ENCODE measurements at places on chromosomes 7 and 10. TPM values are rescaled to one million over a fixed set of nuclear protein-coding genes. Genes with fewer than 3 reads are reported as not detected.

- H3K36me3 ChIP-seq = no peaks in the 10 kb centered on the region
- no peaks in the 10 kb centered on the region for H3K27me3 ChIP-seq
- no peak for DNase-seq
- H3K4me1 ChIP-seq = no peaks in the 10 kb centered on the region
Observed at GRCh38 chr7:69192134-69192533, 406.1 kb upstream of the AUTS2 start.

DNA sequence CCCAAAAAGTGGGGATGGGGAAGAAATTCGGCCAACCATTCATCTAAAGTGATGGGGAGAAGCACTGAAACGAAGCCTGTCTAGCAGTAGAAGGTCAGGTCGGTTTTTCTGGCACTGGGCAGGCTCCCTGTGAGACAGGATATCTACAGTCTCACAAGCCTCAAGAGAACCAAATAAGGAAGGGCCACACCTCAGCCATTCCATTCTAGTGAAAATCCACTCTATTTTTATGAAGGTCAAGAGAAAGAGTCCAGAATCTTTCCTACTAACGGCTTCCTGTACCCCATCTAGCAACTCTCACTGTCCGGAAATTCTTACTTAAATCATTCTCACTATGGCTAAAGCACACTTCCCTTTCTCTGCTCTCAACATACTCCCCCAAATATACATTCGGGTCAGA, 267.1 kb downstream of the PRPF18 start:
- no peaks in the 10 kb centered on the region for H3K27me3 ChIP-seq
- no peak overlapping the region for H3K4me3 ChIP-seq
- H3K27ac ChIP-seq = no peak overlapping the region
- peaks cover 5% of the 10 kb centered on the region for H3K4me1 ChIP-seq

DNA sequence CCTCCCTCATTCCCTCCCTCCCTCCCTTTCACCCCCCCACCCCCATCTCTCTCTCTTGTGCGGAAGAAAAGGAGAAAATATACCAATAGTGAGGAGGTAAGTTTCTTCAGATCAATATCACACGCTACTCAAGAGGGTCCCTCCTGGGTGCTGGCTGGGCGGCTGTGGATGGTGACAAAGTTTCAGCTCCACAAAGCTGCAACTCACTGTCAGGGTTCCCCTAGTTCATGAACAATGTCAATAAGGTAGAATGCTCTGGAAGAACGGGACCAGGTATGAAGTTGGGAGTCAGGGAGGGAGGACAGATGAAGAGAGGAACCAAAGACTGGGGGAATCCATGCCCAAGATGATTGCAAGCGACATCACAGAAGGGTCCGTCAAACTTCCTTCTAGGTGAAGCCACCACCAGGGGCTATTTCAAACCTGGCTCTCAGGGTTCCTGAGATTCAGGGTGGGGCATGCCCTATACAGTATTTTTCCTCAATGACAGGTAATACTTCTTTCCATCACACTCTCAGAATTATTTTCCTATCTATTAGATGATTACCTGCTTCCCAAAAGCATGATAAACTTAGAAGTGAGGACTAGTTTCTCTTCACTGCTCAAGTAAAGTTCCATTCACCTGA, 1.4 kb upstream of the PDE1C start:
- no peaks in the 10 kb centered on the region for H3K36me3 ChIP-seq
- H3K4me1 ChIP-seq = no peaks in the 10 kb centered on the region
- H3K27ac ChIP-seq = no peak overlapping the region
- no peak for DNase-seq
- no peak overlapping the region for H3K4me3 ChIP-seq

DNA sequence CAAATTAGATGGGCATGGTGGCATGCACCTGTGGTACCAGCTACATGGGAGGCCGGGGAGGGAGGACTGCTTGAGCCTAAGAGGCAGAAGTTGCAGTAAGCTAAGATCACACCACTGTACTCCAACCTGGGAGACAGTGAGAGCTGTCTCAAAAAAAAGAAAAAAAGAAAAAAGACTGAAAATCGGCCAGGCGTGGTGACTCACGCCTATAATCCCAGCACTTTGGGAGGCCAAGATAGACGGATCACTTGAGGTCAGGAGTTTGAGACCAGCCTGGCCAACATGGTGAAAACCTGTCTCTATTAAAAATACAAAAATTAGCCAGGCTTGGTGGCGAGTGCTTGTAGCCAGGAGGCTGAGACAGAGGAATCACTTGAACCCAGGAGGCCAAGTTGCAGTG, 11.9 kb downstream of the RNF216 start:
- no peak for DNase-seq
- no peaks in the 10 kb centered on the region for H3K36me3 ChIP-seq
- H3K27ac ChIP-seq = no peak overlapping the region
- no peak overlapping the region for H3K4me3 ChIP-seq

DNA sequence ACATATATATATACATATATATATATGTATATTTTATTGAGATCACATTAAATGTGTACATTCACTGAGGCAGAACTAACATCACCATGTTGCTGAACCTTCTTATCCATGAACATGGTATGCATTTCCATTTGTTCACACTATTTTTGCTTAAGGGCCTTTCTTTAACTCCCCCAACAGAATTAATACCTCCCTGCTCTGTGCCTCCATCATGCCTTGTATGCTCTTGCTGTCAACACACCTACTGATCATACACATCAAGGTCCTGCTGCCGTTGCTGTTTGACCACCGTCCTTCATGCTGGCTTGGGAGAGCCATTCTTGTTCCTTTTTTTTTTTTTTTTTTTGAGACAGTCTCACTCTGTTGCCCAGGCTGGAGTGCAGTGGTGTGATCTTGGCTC, 43.5 kb downstream of the EPHB4 start:
- H3K27me3 ChIP-seq = no peaks in the 10 kb centered on the region
- H3K27ac ChIP-seq = no peak overlapping the region

GRCh38 chr7:120992965-120993494, 4.5 kb downstream of the CPED1 start:
- no peaks in the 10 kb centered on the region for H3K36me3 ChIP-seq
- H3K4me1 ChIP-seq = peaks cover 18% of the 10 kb centered on the region
- H3K4me3 ChIP-seq = no peak overlapping the region
- no peak for DNase-seq

- no peak overlapping the region for H3K4me3 ChIP-seq
- H3K27me3 ChIP-seq = no peaks in the 10 kb centered on the region
- no peak for DNase-seq
- no peaks in the 10 kb centered on the region for H3K36me3 ChIP-seq
- H3K27ac ChIP-seq = no peak overlapping the region
- no peaks in the 10 kb centered on the region for H3K4me1 ChIP-seq
Observed at GRCh38 chr7:30065746-30066145, 37.5 kb downstream of the PLEKHA8 start.

DNA sequence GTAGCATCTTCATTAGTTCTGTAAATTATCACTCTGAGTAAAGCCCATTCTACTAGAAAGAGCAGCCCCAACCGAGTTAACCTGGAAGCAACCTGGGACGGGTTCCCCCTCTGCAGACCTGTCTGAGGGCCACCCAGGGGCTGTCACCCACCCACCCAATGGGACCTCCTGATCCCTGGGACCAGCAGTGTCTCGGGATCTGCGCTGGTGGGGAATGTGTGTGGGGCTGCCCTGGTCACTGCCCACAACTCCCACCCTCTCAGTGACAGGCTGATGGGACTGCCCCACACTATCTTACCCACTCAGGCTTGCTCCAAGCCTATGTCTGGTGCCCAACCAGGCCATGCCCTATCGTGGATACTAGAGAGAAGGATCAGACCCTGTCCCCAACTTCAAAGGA, 215.0 kb downstream of the GRID1 start:
- H3K4me3 ChIP-seq = no peak overlapping the region
- H3K27ac ChIP-seq = no peak overlapping the region
- H3K4me1 ChIP-seq = no peaks in the 10 kb centered on the region
- H3K36me3 ChIP-seq = no peaks in the 10 kb centered on the region
- no peak for DNase-seq

GRCh38 chr7:16130111-16131110, 290.9 kb downstream of the CRPPA start:
- H3K27ac ChIP-seq = no peak overlapping the region
- H3K4me1 ChIP-seq = no peaks in the 10 kb centered on the region
- no peak overlapping the region for H3K4me3 ChIP-seq

DNA sequence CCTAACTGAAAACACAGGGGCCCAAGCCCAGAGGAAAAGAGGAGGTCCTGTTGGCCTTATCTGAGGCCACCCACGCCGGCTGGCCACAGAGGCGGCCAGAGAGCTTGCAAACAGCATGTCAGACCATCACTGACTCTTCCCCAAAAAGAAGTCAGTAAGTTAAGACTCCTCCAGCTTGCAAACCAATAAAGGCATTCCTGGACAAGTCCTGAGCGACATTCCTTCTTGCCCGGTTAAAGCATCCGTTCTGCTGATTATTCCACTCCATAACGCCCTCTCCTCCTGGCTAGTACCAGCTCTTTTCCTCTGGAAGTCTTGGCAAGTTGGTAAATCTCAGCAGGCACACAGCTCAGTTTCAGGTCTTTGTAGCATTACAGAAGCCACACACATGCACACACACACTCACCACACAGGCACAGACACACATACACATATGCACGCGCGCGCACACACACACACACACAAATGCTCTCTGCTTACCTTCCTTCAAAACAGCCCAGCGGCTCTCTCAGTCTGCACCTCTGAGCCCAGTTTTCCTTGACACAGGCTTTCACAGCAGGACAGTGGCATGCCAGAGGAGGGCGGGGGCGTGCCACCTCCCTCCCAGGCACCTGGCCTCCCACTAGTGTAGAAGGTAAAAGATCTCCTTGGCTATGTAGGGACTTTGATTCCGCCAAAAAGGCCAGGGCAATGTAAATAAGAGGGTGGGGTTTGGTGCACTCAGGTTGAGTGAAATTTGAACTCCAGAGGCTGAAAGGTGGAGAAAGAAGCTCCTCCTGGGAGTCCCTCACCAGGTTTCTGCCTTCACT, 201.4 kb downstream of the TNS3 start:
- no peak overlapping the region for H3K27ac ChIP-seq
- H3K27me3 ChIP-seq = no peaks in the 10 kb centered on the region
- no peaks in the 10 kb centered on the region for H3K36me3 ChIP-seq
- DNase-seq = no peak
- H3K4me1 ChIP-seq = no peaks in the 10 kb centered on the region
- no peak overlapping the region for H3K4me3 ChIP-seq

Gene IGF2BP3
- 15.8 TPM for polyA plus RNA-seq

Gene CYP3A4
- not detected for polyA plus RNA-seq
